ENCODE measurements at places on chromosomes 5 and 9.

DNA sequence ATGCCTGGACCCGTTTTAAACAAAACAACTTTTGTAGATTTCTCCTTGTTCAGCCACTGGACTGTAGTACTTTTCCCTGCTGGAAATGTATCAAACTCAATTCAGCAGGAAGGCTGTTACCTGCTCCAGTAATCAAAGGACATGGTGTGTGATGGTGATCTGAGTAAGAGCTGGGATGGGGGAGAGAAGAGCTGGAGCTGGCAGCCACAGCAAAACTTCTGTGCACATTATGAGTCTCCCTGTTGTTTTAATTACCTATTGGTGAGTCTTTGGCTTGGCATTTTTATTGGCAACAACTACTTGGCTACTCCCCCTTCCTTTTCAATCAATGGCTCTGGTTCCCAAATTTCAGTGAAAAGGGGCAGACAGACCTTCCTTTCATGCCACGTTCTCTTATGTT lies 9.7 kb downstream of the NREP start:
- no peak for DNase-seq

GRCh38 chr9:76394960-76395252 lies 680 bp upstream of the RFK start:
- peak; percentile 89 for DNase-seq

GRCh38 chr5:132302413-132302812 lies 8.2 kb downstream of the SLC22A4 start:
- no peak for DNase-seq

GRCh38 chr9:35903049-35903448 lies 3.0 kb upstream of the HRCT1 start:
- peak; percentile 61 for DNase-seq

GRCh38 chr9:98983295-98984268 lies 39.9 kb downstream of the COL15A1 start:
- peak; percentile 87 for DNase-seq

- DNase-seq = peak; percentile 51
These were observed 48.4 kb downstream of the MRPL36 start for GRCh38 chr5:1751026-1751863.

- no peak for DNase-seq
These were observed 45.3 kb upstream of the ISOC1 start for GRCh38 chr5:129049126-129049799.

DNA sequence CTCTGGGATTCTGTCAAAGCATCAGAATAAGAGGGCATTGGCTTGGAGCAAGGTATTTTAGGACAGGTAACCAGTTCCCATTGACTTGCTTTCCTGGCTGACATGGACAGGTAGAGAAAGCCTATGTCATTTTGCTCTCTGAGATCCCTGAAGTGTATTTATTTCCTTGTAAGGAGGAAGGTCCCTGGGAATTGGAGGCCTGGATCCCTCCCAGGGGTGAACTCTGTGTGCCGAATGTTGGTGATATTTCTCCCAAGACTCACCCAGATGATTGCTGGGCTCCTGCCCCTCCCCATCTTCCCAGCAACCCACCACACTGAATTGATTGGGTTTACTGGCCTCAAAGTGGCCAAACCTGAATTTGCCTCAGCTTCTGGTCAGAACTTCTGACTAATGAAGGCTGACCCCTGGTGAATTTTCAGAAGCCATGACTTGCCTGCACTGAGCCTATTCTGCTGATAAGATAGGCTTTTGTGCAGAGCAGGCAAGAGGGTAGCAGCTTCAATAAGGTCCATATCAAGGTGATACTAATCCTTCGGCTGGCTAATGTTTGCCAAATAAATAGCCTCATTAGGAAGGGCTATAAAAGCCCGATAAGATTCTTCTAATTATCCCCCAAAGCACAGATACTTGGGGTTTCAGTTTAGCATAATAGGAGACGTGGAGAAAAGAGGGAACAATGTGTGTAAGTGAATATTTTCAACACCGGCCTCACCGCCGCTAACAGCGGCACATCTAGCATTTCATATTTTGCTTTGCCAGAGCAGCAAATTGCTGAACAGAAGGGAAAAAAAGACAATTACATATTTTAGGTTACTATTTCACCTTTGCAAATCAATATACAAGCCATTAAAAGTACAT lies 152.9 kb upstream of the PITX1 start:
- peak; percentile 83 for DNase-seq

- DNase-seq = no peak
These were observed 92.5 kb downstream of the EBF1 start for GRCh38 chr5:159007235-159007634.

DNA sequence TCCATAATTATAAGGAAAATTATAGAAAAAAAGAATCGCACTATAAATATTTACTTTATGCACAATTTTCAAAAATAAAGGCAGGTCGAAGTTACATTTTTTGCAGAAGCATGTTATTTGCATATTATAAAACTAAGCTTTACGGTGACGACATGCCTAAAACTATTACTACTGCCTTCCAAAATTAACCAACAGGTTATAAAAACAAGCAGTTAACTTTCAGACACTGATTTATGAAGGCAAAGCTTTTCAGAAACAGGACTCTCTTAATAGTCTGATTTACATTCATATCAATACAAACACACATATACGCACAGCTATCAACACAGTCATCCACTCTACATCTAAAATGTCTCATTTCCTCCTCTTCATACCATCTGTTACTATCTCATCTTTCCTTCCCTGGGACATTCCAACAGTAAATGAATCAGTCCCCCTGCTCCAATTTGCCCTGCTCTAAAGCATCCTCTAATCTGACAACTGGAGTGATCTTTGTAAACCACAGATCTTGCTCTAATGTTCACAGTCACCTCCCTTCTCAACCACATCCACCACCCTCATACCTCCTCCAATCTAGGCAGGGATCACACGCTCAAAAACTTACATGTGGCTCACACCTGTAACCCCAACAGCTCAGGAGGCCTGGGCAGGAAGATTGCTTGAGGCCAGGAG lies 21.6 kb downstream of the FBXW11 start:
- DNase-seq = no peak

DNA sequence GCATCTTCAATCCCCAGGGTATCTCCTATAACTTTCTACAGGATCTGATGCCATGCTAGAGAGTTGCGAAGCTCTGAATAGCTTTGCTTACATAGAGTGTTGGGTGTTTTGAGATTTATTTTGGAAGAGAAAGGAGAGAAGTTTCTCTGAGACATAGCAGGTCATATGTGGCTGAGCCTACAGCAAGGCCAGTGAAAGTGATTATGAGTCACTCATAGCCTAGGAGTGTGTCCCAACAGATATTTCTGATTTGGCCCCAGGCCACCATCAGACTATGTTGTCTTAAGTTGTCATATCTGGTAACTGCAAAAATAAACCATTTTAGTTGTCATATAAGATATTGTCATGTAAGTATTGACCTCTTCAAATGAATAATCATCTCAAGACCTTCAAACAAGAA lies 132.0 kb upstream of the RAI14 start:
- DNase-seq = no peak

DNA sequence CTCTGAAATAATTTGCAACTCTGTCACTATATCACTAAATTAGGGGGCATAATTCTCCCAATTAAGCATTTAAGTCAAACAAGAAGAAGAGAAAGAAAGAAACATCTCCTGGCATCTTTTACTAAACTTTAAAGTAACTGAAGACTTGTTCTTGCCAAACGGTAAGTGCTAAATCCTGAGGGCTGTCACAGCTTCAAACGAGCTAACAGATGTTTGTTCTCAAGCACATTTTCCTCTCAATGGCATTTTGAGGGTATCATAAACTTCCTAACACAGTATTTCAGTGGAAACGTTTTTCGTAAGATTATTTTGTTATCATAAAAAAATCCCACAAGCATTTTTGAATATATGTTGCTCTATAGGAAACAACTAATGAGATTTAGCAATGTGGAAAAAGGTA lies 169.5 kb upstream of the TAS2R1 start:
- no peak for DNase-seq

DNA sequence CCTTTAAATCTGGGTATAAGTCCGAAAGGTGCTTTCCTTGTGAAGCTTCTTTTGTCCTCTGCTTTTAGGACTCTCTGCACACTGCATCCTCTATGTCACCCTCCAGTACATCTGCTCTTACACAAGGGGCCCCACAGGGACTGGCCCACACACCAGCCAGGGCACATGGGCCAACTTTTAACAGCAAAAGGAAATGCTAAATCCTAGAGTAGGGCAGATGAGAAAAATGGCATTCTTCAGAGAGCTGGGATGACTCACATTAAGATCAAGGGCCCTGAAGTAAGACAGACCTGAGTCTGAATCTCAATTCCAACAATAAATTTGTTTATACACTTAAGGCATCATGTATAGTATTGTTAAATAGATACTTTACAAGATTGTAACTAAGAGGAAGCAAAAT lies 40.3 kb upstream of the CDKN2B start:
- DNase-seq = no peak

- no peak for DNase-seq
These were observed 257.4 kb downstream of the BNC2 start for GRCh38 chr9:16613051-16613450.

DNA sequence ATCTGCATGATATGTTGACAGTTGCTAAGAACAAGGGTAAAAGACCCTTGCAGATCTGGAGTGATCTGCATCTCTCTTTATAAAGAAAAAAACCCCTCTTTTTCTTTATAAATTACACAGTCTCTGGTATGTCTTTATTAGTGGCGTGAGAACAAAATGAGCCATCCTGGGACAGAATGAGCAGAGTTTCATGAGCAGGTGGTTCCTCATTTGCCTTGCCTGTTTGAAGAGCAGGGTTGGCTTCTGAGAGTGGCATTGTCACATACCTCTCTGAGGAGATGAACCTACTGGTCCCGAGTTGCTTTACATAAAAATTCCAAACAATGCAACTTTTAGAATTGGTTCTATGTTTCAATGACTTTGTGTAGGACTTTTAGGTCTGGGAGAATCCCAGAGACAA lies 94.3 kb downstream of the INSYN2B start:
- no peak for DNase-seq

DNA sequence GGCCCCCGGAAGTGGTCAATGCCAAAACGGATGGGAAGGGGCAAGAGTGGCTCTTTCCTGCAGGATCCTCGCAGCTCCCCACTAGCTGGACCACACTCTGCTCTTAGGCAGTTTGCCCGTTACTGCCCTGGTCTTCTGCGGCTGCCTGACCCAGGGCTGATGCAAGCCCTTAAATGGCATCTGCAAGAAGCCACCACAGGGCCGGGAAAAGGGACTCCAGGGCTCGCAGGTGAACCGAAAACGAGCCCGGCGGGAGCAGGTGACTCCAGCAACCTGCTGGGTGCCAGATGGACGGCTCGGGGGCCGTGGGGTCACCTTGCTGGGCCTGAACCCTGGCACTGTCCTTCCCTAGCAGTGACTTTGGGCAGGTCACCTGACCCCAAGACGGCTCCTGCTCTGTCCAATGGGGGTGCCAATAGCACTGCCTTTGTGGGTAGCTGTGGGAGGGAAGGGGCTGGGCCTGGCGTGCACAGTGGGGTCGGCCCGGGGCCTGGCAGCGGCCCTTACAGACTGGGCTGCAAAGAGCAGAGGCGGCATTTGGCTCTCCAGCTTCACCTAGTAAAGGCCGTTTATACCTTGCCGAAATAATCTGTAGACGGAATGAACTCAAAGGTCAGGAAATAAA lies 1.3 kb downstream of the TMEM250 start:
- no peak for DNase-seq

DNA sequence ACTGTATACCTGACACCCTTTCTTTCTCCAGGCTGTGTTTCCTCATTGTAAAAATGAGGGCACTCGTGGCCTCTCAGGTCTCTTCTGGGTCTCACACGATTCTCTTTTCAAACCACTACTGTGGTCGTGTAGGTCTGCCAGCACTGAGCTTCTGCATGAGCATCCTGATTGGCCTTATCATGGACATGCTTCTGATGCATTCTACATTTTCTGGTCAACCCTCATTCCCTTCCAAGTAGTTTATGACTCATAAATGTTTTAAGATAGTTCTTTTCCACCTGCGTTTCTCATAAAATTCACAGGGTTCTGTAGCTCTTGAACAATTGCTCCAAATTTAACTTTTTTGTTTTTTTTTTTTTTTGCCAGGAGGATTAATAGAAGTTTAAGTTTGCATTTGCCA lies 294.8 kb downstream of the KCTD16 start:
- no peak for DNase-seq

- DNase-seq = peak; percentile 59
These were observed 77.7 kb downstream of the ARSB start for GRCh38 chr5:78907255-78907891.

- DNase-seq = no peak
These were observed 19.7 kb upstream of the ADAMTS19 start for GRCh38 chr5:129440424-129440823.

DNA sequence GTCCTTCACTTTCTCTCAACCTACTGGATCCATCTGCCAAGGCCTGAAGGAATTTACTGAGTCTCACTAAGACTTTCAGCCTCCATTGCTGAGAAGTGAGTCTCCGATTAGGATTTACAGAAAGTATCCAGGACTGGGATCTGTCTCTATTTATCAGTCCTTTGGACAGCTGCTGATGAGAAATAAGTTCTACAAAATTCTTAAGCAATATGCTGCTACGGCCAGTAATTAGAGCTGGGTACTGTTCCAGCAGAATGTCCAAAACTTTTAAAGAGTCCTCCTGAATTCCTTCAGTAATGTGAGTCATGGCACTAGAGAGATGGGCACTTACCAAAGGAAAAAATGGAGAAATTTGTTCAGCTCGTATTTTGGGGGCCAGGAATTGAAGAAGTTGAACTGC lies 5.9 kb downstream of the TEX10 start:
- DNase-seq = no peak

DNA sequence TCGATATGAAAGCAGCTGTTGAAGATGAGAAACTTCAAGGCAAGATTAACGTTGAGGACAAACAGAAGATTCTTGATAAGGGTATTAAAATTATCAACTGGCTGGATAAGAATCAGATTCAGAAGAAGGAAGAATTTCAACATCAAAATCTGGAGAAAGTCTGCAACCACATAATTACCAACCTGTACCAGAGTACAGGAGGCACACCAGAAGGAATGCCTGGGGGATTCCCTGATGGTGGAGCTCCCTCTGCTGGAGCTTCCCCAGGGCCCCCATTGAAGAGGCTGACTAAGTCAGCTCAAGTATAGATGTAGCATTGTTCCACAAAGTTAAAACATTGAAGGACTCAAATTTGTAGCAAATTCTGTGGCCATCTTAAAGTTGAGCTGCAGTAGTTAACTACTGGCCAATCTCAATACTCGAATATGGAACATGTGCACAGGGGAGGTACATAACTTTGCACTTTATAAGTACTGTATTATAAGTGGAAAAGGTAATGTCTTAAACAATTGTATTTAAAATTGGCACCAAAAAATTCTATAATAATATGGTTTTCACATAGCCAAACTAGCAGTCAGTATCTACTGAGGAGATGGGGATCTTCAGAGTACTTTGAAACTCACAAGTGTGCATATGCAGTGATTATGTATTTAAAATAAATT lies 237.5 kb downstream of the CHSY3 start:
- DNase-seq = peak; percentile 83

DNA sequence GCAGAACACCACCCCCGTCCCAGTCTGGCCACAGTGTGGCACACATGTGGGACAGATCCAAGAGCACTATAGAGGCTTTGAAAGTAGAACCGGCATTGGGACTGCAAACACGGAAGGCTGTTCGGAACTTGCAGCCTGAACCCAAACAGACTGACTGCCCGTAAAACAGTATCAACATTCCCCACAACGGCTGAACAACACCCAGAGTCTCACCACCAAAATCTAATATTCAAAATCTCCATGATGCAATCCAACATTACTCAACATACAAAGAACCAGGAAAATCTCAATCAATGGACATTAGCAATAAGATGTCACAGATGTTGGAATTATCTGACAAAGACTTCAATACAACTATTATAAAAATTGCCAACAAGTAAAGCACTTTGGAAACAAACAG lies 82.3 kb downstream of the ROR2 start:
- no peak for DNase-seq

Data from islet precursor cell (in vitro differentiated cells).